ENCODE measurements at places on chromosomes 7 and 10.

DNA sequence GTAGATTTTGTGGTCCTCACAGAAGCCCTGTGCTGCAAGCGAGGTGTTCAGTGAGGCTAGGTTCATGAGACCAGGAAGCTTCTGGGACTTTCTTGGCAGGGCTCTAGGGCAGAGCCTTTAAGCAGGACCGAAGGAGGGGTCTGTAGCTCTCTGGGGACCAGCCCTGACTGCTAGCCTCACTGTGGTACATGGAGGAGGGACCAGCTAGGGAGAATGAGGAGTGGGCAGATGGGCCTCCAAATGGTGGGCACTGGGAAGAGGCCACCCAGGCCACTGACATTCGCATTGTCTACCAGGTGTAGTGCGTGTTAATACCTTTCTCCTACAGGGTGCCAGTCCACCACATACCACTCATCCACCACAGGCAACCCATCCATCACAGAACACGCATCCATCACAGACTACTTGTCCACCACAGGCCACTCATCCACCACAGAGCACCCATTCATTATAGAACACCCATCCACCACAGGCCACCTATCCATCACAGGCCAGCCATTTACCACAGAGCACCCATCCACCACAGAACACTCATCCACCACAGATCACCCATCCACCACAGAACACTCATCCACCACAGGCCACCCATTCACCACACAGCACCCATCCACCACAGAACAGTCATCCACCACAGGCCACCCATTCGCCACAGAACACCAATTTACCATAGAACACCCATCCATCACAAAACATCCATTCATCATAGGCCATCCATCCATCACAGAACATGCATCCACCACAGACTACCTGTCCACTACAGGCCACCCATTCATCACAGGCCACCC lies 31.6 kb upstream of the ZNF488 start:
- DNase-seq: no peak

DNA sequence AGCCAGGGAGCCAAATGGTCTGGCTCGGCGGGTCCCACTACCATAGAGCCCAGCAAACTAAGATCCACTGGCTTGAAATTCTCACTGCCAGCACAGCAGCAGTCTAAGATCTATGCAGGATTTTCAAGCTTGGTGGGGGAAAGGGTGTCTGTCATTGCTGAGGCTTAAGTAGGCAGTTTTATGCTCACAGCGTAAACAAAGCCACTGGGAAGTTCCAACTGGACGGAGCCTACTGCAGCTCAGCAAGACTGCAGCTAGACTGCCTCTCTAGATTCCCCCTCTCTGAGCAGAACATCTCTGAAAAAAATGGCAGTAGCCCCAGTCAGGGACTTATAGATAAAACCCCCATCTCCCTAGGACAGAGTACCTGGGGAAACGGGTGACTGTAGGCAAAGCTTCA lies 277.6 kb upstream of the PHF14 start:
- no peak for DNase-seq

DNA sequence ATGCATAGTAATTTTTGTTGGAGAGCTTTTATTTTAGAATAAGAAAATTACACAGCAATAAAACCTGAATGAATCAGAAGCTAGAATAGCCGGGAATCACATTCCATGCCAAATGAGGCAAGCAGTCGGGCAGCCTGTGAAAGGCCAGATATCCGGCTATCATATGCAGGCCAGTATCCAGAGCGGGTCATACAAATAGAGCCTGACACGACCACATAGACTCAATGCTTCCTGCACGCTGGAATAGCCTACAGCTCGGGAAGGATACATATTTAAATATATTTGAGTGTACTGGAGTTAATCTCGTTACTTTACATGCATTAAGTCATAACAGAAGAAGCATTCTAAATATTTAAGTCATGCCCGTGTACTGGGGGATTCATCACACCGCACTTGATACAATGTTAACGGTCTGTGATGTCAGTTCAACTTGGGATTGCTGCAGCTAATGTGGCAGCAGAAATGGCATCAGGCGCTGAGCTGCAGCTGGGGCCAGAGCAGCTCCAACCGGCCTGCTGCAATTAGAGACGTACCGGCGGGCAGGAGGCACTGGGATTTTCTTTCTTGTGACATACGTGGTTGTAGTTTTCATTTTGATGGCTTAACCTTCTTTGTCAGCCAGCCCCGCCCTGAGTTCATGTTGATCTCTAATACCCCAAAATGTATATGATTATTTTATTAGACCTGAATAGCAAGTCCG lies 112.0 kb downstream of the EBF3 start:
- no peak for DNase-seq

DNA sequence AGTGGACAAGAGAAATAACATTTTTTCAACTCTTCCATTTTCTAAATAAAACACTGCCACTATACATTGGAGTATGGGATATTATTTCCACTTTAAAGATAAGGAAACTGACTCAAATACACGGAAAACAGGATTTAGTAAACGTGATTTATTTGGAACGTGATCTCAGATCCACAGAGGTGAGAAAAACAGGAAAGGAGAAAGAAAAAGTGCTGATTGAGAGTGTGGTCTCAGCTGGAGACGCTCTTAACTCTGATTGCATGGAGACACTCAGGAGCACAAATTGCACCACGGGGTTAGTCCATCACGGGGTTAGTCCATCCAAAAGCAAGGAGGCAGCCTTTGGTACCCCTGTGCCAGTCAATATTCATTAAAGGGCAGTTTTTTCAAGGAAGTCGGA lies 142.5 kb downstream of the GNAT3 start:
- no peak for DNase-seq

GRCh38 chr7:990933-991728 lies 8.2 kb downstream of the CYP2W1 start:
- DNase-seq: no peak

DNA sequence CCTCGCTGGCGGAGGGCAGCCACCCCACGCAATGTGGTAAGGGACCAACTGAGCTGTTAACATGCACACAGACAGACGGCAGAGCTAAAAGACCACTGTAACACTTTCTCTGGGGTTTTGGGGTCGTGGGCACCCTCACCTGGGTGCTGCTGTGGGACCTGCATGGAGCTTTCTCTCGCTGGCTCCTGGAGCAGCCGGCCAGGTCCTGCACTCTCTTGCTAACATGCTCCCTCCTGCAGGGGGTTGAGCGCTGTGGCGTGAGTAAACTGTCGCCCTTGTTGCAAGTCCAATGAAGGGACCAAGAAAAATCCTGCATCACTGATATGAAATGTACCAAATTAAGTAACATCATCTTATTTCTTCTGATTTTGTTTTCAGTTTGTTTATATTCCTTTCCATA lies 92.0 kb downstream of the ADK start:
- no peak for DNase-seq

DNA sequence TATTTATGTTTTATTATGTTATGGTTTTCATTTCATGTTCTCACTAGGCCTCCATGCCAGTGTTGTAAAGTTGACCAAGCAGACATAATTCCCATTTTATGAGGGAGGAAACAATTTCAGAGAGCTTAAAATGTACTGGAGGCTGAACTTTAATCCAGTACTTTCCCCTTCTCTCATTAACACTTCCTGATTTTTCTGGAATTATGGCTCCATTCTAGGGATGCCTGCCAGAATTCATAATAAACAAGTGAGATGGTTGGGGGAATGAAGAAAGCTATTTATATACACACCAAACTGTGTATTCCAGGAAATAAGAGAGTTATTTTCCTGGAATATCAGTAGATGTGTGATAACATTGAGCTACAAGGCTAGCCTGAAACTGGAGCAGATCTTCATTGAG lies 6.9 kb downstream of the TMEM236 start:
- no peak for DNase-seq

- DNase-seq: no peak
These were observed 32.9 kb downstream of the TACC2 start for GRCh38 chr10:122021828-122022227.

- no peak for DNase-seq
These were observed 54.8 kb downstream of the PPP1R17 start for GRCh38 chr7:31741852-31742251.

- no peak for DNase-seq
These were observed 6.3 kb downstream of the CXCL12 start for GRCh38 chr10:44378626-44379025.

DNA sequence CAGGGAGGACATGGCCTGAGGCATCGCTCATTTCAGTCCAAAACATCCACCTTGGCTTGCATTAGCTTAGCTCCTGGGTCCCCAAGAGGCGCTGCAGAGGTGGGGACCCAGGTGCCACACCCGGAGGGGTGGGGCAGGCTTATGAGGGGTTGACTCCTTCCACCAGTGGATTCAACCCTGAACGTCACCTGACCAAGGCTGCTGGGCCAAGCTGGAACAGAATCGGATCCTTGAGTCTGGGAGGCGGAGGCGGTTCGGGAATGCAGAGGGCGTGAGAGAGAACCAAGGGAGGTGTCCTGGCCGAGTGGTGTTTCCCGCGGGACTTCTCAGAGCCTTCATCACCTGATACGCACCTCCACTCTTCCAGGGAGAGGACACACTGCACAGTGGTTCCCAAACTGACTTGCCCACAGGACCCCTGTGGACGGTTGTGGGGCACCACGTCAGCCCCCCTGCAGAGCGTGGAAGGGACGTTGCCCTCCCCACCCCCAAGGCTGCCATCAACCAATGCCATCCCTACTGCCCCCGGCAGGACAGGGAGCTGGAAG lies 4.5 kb upstream of the MICALL2 start:
- no peak for DNase-seq

- DNase-seq: no peak
These were observed 202.9 kb downstream of the TRIL start for GRCh38 chr7:28755255-28755654.

GRCh38 chr7:47712416-47712815 lies 130.5 kb upstream of the TNS3 start:
- DNase-seq: no peak

DNA sequence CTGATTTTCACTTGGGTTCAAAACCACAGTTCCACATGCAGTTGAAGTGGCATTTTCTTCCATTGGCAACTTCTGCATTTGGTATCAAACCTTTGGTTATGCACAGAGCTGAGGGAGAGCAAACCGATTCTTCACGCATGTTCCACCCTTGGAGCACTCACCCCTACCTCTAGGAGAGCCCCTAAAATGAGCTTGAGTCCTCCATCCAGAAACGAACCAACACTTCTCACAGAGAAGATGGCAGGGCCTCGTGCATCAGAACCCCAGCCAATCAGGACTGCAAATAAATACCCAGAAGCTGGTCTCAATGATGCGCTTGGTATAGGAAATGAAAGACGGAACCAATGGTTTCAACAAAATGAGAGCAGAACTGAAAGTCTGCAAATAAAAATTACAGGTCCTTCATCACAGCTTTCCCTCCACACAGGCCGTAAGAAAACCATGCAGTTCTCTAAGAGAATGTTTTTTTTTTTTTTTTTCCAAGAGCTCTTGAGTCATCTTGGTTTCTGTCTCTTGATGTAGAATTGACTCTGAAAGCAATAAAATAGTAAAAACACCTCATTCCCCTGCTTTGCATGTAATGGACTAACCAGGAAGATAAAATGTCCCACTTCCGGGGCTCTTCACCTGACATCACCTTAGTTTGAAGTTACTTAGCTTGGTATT lies 23.9 kb downstream of the KLF6 start:
- no peak for DNase-seq

- DNase-seq: no peak
These were observed 13.3 kb upstream of the HYCC1 start for GRCh38 chr7:23027261-23027660.

DNA sequence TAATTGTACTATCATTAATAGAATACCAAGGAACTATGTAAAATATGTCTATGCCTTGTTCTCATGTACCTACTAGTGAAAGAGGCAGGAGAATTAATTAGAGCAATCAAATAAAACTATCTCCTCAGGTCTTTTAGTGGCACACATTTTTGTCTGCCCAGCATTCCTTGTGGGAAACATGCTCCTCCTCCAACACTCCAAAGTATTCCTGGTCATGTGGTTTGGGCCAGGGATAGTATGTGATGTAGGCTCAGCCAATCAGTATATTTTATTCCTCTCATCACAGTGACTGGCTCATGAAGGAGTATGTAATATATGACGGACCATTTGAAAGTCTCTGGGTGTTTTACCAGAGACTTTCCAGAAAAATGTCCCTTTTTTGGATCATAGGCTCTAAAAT lies 16.7 kb upstream of the SYPL1 start:
- no peak for DNase-seq

DNA sequence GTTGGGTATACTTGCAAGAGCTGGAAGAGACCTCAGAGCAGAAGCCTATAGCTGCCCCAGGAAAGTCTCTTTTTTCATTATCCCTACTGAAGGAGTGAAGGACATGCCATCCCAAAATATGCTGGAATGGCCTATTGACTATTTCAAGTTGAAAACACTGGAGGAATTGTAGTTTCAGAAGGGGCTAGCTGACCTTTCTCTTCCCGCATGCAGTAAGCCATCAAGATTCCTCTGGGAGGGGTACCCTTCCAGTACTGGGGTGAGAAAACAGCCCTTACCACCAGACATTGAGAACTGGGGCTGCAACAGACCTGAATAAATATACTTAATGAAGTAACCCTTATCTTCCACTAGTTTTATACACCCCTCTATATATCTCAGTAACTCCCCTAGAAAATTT lies 41.7 kb downstream of the CHCHD3 start:
- no peak for DNase-seq

DNA sequence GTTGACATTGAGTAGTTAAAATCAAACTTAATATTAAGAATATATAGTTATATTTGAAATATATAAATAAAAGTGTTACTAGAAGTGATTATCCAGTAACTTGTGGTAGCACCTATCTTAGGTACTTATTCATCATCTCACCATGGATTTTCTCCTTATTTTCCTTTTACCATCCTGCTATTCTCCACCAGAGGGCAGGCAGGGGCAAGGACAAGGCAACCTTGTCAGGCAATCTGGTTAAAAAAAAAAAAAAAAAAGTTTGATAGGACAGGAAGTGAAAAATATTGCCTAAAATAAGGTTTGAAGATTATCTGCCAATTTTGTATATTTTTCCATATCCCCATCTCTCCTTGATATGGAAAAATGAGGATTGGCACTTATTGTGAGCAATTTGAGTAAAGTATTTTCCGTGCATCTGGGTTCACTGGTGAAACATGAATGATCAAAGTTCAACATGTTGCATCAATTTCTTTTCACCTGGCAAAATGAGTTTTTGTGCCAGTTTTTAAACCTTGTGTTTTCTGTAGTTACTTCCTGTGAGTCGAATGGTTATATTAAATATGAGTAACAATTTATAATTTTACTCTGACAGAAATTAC lies 256.7 kb downstream of the AGMO start:
- no peak for DNase-seq

DNA sequence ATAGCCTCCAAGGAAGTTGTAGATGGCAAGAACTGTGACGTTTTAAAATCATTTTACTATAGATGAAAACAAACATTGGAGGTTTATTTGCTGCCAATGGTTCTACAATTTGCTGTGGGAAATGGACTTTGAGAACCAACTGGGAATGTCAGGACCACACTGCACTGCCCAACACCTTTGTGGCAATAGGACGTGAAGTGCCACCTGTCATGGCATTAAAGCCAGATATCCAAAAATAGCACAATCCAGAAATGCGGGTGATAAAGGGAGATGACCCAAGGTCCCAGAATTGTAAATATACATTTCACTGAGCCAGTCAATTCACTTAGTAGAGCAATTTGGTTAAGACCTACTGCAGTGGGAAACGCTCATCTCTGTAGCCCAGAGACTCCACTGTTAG lies 116.4 kb downstream of the MPP7 start:
- no peak for DNase-seq
